ENCODE measurements at places on chromosomes 11 and 22.

DNA sequence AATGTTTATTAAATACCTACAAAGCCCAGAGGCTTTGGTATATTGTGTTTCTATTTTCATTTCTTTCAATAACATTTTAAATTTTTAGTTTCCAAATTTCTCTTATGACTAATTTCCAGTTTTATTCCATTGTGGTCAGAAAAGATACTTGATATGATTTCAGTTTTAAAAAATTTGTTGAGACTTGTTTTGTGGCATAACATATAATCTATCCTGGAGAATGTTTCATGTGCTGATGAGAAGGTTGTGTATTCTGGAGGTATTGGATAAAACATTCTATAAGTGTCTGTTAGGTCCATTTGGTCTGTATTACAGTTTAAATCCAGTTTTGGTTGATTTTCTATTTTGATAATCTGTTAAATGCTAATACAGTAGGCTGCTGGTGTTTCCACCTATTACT lies 9.8 kb upstream of the RAG1 start:
- DNase-seq, result no peak

DNA sequence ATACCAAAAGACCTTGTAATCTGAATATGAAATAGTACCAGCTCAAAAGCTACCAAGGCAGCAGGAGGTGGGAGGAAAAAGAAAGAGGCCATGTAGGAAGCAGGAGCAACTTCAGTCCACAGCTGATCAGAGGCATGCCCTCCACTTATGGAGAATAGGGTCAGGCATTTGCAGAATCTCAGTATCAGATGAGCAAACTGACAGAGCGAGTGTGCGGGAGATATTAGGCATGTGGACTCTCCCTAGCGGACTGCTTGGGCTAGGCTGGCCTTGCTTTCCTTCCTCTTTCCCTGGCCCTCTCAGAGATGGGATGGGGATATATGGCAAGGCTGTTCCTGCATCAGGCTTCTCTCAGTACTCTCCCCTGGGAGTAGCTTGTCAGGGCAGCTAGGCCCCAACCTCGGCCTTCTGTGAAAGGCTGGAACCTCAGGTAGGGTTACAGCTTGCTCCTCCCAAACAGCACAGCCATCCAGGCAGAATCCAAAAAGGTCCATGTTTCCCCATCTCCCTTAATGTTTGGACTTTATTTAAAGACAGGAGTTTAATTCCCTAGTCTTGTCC lies 37.0 kb downstream of the ETS1 start:
- DNase-seq, result no peak

DNA sequence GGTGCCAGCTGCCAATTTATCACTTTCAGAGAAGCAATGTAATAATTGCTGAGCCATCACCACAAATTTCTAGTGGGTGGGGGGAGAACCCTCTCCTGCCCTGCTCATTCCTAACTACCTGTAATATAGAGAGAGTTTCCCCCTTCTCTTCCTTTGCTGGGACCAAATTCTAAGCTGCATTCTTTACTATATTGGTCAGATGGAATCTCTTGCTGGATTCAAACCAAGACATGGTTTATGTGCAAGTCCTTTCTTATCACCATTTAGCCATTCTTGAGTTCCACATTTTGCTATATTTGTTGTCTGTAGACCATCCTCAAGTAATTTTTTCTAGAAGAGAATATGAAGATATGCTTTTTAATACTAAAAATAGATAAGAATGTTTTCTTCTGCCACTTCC lies 452.1 kb downstream of the MN1 start:
- DNase-seq, result peak; percentile 81

DNA sequence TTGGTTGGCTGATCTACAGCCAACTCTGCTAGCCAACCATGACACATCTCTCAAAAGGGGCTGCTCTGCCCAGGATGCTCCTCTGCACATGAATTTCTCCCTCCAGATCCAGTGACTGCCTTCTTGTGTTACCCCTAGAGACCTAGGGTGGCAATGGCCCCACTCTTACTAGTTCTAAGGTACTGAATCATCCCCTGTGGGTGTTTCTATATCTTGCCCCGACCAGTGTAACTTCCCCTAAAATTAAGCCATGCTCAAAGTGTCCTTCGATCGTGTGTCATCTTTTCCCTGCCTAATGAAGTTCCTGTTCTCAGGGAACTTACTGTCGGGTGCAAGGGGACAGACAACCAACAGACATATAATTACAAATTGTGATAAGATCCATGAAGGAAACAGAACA lies 113.3 kb downstream of the FAM76B start:
- DNase-seq, result no peak

DNA sequence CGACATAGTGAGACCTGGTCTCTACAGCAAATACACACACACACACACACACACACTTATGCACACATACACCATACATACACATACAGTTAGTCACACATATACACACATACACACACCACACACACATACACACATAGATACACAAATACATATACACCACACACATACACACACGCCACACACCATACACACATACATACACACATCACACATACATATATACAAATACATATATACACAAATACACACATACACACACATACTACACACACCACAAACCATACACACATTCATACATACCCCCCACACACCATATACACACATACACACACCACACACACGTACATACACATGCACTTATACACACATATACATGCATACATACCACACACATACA lies 57.7 kb downstream of the MICAL2 start:
- no peak for DNase-seq

- DNase-seq, result no peak
Observed at GRCh38 chr22:38258895-38259294, 13.9 kb downstream of the TMEM184B start.

DNA sequence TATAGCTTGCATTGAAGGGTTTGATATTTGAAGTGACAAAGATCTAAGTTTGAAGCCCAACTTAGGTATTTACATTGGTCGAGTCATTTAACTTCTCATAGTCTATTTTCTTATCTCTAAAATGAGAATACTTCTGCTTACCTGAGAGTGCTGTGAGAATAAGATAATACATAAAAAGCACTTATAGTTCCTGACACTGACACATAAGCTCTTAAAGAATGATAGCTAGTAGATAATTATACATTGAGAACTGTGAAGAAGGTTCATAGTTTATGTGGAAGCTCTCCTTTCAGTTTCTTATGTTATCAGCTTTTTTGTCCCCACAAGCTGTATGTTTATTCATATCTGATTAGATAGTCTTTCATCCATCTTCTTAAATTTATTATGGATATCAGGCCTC lies 4.8 kb downstream of the PPME1 start:
- DNase-seq, result no peak

GRCh38 chr11:65593518-65594414 lies 1.8 kb downstream of the KCNK7 start:
- no peak for DNase-seq

DNA sequence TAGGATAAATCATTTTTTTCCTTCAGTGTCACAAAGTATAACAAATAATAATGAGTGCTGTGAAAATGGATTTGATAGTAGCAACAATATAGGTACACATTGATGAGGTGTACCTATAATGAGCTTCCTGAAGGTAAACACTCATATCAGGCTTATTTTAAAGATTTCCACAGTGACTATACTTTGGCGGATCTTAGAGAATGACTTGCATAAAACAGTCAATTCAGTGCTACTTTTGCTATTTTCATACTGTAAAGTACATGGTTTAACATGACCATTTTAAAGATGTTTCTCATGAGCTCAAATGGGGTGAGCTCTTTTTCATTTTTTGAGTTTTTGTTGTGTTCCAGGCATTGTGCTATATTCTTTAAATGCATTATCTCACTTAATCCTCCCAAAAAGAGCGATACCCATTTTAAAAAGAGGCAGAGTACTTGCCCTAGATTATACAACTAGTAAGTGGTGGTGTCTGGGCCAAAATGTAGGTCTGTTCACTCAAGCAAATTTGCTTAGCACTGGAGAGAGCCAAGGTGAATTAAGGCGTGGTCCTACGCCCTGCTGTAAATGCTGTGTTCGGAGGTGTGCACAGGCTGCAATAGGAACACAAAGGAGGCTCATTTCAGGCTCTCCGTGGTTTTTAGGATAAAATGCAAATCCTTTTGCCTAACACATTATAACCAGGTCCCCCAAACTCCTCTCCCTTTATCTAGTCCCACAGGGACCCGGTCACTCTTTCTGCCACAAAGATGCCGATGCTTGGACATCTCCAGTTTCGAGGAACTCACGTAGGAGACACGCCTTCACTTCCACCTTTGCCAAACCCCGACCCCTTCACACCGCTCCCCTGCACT lies 617 bp upstream of the ALKBH3 start:
- no peak for DNase-seq

GRCh38 chr11:10722307-10722706 lies 28.7 kb upstream of the CTR9 start:
- DNase-seq, result no peak

GRCh38 chr11:35563484-35564244 lies 38.2 kb upstream of the PAMR1 start:
- DNase-seq, result no peak

GRCh38 chr11:119339589-119340334 lies 921 bp downstream of the C1QTNF5 start:
- DNase-seq, result no peak

DNA sequence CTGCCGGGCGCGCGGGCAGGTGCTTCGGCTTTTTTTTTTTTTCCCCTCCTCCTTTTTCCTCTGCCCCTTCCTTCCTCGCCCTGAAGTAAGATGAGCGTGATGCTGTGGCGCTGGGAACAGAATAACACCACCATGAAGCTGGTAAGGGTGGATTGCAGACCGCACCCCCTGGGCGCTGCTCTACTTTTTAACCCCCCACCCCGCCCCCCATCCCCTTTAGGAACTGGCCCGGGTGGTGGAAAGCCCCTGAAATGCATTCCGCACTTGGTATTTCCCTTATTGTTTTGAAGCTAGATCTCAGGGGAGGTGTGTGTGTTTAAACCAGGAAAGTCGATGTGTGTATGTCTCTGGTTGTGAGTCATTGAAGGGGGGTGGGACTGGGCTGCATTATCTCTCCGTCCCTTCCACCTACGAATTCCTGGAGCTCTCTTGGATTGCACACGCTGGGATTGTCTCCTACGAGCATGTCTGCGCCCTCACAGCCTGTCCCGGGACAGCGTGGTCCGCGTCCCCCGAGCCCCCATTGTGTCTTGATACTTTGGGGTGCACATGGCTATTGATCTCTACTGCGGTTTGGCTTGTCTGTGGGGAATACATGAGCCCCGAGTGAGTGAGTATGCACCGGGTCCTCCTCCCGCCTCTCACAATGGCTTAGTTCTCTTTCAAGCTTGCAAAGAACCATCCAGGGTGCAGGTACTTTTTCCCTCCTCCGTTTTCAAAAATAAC lies 64.9 kb downstream of the NAV2 start:
- DNase-seq, result peak; percentile 87

GRCh38 chr11:109972939-109973338 lies 120.3 kb upstream of the ZC3H12C start:
- no peak for DNase-seq

DNA sequence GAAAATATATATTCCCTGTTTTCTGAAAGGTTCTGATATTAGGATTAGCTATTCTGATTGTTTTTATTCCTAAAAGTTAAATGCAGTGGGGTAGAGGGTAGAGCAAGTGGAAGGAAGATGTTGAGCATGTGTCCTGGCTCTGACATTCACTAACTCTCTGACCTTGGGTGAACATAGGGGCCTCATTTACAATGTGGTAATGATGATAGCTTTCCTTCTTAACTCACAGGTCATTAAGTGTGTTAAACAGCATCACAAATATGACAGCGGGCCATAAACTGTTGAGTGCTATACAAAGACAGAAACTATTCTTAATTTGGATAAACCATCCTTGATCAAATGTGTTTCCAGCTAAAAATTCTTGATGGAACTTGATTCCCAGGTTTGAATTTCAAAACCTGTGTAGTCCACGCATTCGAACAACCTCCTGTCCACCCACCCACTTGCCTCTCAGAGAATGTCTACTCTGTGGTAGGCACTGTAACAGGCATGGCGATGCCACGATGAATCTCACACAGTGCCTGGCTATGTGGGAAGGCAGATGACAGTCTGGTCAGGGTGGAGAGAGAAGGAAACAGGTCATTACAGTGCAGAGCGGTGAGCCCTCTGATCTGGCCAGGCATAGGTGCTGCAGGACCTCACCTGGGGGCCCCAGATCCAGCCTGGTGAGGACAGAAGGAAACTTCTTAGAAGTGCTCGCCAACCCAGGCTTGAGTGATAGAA lies 19.3 kb upstream of the PEX26 start:
- DNase-seq, result no peak

DNA sequence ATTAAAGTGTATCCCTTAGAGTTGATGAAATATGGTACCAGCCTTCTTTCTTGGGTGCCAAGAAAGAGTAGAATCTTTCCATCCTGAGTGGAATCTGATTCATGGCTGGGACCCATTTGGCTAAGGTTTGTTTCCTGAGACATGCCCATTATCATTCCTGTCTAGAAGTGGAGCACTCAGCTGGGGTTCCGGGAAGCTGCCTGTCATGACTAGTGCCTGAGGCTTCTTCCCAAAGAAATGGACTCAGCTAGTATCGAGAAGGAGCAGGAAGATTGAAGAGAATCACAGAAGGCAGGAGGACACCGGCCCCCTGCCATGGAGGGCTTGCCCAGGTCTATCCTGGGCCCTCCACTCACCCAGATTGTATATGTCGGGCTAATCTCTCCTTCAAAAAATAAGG lies 57.6 kb downstream of the KREMEN1 start:
- no peak for DNase-seq

DNA sequence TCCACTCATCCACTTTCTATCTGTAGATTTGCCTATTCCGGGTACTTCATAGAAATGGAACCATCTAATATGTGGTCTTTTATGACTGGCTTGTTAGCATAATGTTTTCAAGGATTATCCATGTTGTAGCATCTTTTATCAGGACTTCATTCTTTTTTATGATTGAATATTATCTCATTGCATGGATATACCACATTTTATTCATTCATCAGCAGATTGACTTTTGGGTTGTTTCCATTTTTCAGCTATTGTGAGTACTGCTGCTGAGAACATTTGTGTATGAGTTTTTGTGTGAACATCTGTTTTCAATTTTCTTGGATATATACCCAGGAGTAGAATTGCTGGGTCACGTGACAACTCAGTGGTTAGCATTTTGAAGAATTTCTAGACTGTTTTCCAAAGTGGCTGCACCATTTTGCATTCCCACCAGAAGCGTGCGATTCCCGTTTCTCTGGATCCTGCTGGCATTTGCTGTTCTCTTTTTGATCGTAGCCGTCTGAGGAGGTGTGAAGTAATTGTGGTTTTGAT lies 8.9 kb downstream of the DERL3 start:
- no peak for DNase-seq

DNA sequence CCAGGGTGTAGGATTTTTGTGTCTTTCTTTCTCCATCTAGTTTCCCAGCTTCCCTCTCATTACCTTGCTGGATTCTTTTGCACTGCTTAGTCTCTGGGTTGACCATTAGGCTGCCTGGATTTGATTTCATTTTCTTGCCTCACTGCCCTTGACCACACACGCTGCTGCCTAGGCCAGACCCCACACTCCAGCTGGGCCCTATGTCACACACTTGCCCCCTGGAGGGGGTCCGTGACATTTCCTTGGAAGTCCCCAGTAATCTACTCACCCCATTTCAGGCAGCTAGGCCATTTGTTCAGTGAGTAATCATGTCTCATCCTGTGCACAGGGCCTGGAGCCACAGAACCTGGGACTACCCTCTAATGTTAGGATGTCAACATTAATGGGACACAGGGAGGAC lies 81.9 kb upstream of the SPON1 start:
- DNase-seq, result no peak

- no peak for DNase-seq
Observed at GRCh38 chr11:133726542-133726941, 118.8 kb downstream of the SPATA19 start.
